ENCODE measurements at places on chromosomes 6 and 20.
A peak's percentile ranks its signal among the peaks of the same experiment; 100 is the strongest.

DNA sequence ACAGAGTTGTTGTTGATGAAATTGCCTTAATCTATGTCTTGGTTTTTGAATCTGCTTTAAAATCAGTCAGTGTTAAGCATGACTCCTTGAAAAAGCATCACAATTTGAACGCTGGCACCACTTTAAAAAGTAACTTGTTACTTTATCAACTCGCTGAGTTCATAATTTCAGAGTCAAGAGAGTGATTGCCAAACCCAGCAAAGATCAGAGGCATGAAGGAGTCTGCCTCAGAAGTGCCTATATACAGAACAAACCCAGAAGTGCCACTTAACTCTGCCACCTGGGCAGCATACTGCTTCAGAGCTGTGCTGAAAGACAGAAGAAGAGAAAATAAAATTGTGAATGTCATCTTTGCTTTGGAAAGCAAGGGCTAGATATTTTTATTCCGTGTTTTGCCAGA, 73.6 kb upstream of the HCRTR2 start:
- DNase-seq, result no peak

- DNase-seq, result no peak
Observed at GRCh38 chr6:42335896-42336295, 115.8 kb downstream of the TRERF1 start.

DNA sequence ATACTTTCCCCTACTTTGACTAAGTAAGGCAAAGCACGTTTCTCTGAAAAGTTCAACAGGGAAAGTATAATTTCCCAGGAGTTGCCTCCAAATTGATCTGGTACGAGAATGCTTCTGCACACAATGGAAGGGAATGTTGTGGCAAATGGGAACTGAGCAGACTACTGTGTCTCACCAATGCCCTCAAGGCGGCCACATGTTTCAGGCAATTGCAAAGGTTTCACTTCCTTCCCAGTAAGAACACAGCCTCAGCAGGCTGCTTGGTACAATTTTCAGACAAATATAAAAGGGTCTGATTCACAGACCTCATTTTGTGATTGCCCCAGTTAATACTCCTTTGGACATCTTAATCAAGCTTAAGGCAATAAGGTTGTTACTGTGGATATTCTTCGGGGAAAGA, 71.2 kb downstream of the KIAA0319 start:
- DNase-seq, result no peak

DNA sequence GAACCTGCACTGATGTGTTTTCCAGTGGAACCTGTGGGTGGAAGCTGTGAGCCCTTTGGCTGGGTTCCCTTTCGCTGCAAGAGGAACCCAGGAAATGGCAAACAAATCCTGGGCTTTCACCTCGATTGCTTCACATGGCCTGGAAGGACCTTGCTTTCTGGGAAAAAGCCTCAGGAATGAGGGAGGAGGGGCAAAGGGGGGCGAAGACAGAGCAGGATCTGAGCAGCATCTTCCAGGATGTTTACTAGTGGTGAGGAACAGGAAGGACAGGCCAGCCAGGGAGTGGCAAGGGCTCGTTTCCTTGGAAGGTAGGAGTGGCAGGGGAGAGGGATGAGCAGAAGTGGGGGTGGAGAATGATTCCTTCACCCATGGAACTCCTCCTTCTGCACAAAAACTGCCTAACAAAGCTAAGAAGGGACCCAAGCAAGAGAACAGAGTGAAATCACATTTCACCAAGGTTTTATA, 5.9 kb downstream of the SLC2A10 start:
- DNase-seq, result no peak

DNA sequence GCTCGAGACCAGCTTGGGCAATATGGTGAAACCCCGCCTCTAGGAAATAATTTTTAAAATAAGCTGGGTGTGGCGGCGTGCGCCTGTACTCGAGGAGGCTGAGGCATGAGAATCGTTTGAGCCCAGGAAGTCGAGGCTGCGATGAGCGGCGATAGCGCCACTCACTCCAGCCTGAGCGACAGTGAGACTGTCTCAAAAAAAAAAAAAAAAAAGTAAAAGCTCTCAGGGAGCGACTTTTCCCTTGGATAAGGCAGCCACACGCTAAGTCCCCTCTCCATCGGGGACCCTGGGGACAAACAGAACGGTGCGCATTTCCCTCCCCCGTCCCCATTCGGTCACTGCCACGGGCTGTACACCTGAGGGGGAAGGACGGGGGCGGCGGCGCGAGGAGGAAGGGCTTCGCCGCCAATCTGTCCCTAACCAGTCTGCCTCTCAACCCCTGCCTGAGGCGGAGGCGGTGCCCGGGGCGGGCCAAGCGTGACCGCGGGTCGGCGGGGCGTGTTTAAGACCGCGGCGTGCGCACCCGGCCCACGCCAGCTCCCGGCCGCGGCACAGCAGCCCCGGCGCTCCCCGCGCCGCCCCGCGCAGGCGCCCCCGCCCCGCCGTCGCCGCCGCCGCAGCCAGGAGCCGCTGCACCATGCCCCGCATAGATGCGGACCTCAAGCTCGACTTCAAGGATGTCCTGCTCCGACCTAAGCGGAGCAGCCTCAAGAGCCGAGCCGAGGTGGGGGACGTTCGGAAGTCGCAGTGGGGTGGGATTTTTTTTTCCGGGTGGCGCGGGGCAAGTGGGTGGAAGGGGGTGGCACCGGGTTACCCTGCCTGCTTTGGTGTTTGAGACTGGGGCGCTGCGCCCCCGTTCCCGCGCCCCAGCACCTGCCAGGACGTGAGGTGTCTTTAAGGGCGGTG, at the start of gene GMPR:
TSS of gene GMPR (plus strand) at position 531 of the 906 bp plus-strand sequence. CDS start at position 638, 107 bp downstream.
- DNase-seq, result peak; percentile 14

DNA sequence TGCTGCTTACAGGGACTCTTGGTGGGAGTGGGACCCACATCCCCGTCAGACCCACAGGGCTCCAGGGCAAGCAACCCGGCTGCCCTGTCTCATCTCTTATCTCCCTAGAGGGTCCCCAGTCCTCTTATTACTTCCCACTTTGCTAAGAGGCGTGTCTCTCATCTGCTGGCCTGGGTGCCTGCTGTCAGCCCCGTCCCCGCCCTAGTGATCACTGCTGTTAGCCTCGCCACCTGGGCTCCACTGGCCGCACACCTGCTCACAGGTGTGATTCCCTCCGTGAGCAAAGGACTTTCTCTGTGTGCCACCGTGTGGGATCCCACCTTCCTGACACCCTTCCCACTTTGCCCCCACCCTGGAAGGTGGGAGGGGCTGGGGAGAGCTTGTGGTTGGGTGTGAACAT, 57.6 kb downstream of the TCP11 start:
- DNase-seq, result no peak

DNA sequence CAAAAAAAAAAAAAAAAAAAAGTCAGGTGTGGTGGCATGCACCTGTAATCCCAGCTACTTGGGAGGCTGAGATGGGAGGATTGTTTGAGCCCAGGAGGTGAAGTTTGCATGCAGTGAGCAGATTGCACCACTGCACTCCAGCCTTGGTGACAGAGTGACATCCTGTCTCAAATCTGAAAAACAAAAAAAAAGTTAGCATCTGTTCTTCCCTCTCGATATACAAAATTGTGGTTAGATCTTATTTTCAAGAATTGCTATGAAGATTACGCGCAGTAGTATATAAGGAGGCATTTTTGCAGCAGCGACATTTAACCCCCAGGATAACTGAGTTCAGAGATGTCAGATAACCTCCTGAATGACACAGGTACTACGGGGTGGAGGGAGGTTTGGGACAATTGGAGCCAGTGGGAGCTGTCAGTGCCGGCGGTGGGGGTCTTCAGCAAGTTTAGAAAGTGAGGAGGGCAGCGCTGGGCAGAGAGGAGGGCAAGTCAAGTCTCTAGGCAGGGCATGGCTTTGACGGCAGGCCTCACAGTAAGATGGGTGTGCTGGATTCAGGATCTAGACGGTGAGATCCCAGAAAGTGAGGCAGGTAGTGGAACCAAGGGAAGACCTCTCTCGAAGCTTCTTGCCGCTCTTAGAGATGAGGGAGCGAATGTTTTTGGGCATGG, 26.2 kb upstream of the MRPS18A start:
- no peak for DNase-seq

GRCh38 chr6:121838842-121839241, 403.4 kb downstream of the GJA1 start:
- no peak for DNase-seq

GRCh38 chr20:37366743-37367142, 20.8 kb downstream of the SRC start:
- DNase-seq, result no peak

DNA sequence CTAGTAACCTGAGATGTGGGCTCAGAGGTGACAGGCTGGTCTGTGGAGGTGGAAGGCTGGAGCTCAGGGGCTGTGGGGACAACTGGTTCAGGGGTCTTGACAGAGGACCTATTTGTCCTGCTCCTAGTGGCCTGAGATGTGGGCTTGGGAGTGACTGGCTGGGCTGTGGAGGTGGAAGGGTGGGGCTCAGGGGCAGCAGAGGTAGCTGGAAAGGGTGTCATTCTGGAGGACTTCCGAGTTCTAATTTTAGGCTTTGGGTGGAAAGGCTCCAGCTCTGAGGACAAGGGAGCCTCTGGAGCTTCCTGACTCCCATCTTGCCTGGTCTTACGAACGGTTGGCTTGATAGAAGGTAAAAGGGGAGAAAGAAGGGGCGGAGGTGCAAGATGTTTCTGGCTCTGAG, 11.5 kb downstream of the MDC1 start:
- no peak for DNase-seq

GRCh38 chr6:163955756-163956155, 541.2 kb downstream of the QKI start:
- no peak for DNase-seq

- DNase-seq, result no peak
Observed at GRCh38 chr6:105220186-105220585, 40.4 kb upstream of the POPDC3 start.

All from hypothalamus (tissue), 51 donors.